ENCODE measurements at places on chromosomes 11 and 22. TPM values are rescaled to one million over a fixed set of nuclear protein-coding genes. Genes with fewer than 3 reads are reported as not detected.

- no peaks in the 10 kb centered on the region for H3K4me1 ChIP-seq
- H3K4me3 ChIP-seq = no peak overlapping the region
- no peaks in the 10 kb centered on the region for H3K36me3 ChIP-seq
- H3K27me3 ChIP-seq = no peaks in the 10 kb centered on the region
Observed at GRCh38 chr22:25753252-25753651, 11.3 kb downstream of the MYO18B start.

DNA sequence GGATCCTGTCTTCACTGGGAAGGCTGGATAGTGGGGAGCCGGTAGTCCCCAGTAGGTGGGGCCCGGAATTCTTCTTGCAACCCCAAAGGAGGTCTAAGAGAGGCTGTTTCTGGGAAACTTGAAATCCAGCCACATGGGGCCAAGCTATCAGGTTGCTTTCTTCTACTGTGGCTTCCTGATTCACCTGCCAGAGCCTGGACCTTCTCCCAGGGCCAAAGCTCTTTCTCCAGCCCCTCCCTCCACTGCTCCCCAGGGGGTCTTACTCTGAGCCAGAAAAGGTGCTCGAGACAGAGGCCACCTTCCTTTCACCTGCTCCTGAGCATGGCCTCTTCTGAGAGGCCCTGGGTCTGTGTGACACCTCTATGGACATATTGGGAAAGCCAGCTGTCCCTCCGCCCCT lies 9.1 kb downstream of the TST start:
- no peak overlapping the region for H3K27ac ChIP-seq
- no peak overlapping the region for H3K4me3 ChIP-seq
- H3K27me3 ChIP-seq = no peaks in the 10 kb centered on the region
- DNase-seq = no peak
- peaks cover 11% of the 10 kb centered on the region for H3K4me1 ChIP-seq

DNA sequence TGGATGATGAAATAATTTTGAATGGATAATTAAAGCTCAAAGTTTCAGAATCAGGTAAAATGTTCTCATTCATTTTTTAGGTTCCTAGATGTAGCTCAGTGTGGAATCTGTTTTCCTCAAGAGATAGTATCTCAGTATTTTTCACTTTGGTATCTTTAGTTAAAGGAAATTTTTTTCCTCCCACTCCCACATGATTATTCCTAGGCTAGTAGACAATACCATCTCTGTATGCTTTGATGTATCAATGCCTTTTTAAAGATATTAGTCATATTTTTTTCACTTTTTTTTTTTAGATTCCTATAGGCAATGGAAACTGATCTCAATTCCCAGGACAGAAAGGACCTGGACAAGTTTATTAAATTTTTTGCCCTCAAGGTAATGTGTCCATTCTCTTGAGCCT lies 26.6 kb downstream of the ATG13 start:
- H3K27me3 ChIP-seq = no peaks in the 10 kb centered on the region
- H3K4me1 ChIP-seq = no peaks in the 10 kb centered on the region
- no peak for DNase-seq
- H3K36me3 ChIP-seq = peaks cover 65% of the 10 kb centered on the region
- no peak overlapping the region for H3K4me3 ChIP-seq

- H3K4me1 ChIP-seq = no peaks in the 10 kb centered on the region
- H3K27ac ChIP-seq = no peak overlapping the region
- peaks cover 15% of the 10 kb centered on the region for H3K36me3 ChIP-seq
Observed at GRCh38 chr11:69062873-69063651, 14.3 kb downstream of the TPCN2 start.

DNA sequence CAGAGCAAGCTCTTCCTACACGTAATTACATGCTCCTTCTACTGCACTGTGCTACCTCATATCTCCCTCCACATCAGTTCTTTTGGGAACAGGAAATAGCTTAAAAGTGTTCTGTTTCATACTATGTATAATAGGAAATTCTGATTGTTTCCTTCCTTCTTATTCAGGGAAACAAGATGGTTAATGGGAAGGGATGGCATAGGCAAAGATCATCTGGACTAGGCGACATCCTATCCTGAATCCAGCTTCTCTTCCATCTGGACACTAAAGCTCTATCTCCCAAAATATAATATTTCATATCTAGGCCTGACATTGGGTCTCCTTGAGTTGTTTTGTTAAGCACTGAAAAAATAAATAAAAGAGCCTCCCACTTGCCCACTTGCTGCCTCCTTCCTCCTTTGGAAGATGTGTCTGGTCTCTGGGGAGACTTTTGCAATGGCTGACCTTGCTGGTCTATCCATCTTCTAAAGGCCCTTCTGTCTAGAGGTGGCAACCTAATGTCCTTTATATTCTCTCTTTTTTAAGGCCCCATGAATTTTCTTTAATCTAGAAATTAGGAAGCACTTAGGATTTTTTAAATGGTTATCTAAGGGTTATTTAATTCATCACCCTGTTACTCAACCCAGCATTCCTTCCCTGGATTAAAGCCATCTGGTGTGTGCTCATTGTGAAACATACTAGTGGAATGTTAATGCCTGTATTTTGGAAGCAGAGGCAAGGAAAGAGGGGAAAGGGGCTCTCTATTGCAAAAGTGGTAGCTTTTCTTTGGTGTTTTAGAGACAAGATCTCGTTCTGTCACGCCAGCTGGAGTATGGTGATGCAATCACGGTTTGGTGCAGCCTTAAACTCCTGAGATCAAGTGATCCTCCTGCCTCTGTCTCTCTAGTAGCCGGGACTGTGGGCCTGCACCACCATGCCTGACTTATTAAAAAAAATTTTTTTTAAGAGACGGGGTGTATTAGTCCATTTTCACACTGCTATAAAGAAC lies 20.6 kb downstream of the CLMP start:
- H3K27me3 ChIP-seq = no peaks in the 10 kb centered on the region
- DNase-seq = no peak
- peaks cover 13% of the 10 kb centered on the region for H3K4me1 ChIP-seq
- H3K36me3 ChIP-seq = no peaks in the 10 kb centered on the region
- peak overlapping the region; percentile 56 for H3K27ac ChIP-seq

DNA sequence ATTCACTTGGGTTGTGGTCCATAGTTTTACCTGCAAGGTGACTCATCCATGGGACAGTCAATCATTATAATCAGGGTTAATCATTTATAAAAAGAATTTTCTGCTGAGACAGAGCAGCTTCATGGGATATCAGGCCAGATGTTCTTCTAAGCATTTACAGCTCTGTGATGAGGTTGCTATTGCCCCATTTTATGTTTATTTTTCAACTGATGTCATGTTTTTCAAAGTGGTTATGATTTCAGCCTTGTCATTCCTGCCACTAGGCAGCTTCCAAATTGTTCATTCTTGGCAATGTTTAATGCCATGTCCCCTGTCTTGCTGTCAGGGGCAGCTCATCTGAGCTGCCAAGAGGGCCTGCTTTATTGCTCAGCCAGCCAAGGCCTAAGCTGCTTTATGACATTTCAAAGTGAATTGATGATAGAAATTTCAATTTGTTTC lies 35.9 kb upstream of the ZBED5 start:
- DNase-seq = no peak
- no peak overlapping the region for H3K27ac ChIP-seq
- no peak overlapping the region for H3K4me3 ChIP-seq
- no peaks in the 10 kb centered on the region for H3K27me3 ChIP-seq
- no peaks in the 10 kb centered on the region for H3K36me3 ChIP-seq
- H3K4me1 ChIP-seq = no peaks in the 10 kb centered on the region

DNA sequence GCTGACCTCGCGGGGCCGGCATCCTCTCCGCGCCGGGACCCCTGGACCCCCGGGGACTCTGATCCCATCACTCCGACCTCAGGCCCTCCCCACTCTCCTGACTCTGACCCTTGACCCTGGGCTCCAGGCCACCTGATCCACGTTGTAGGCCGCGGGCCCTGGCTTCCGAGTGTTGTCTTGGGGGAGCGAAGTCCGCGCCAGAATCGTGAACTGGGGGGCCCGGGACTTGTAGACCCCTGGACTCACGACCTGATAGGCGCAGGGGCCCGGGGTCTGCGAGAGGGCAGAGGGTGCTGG lies 716 bp upstream of the TYMP start:
- DNase-seq = no peak
- H3K4me3 ChIP-seq = peak overlapping the region; percentile 72
- H3K27me3 ChIP-seq = no peaks in the 10 kb centered on the region
- no peaks in the 10 kb centered on the region for H3K36me3 ChIP-seq
- peaks cover 57% of the 10 kb centered on the region for H3K4me1 ChIP-seq
- peak overlapping the region; percentile 99 for H3K27ac ChIP-seq

DNA sequence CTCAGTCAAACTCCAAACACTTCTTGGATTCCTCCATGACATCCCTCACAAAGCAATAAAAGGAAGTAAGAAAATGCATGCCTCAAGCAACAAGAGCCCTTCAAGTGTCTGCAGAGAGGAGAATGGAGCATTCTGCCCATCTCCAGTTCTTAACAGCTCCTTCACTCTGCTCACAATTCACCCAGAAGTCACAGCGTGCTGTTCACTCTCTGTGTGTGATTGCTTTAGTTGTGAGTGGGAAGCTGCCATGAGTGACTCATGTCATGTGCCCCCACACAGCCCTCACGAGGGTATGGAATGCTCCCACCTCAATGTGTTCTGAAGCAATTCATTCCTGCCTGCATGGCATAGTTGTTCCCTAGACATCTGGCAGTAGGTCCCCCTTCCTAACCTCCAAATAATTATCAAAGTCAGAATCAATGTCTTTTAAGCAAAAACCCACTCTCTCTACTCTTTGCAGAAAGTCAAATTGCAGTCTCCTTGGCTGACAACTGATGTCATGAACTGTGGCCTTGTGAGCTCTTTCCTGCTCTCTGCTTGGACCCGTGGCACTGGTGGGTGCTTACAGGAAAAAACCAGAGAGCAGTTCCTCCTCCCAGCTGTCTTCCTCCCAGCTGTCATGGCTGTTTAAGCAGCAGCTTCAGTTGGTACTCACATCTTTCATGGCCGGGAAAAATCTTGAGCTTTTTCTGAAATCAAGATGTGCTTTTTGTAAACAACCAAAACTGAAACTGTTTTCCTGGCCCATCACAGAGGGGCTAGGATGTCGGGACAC lies 112.1 kb upstream of the SPON1 start:
- no peak overlapping the region for H3K4me3 ChIP-seq
- H3K36me3 ChIP-seq = no peaks in the 10 kb centered on the region
- H3K27me3 ChIP-seq = no peaks in the 10 kb centered on the region
- no peak for DNase-seq
- H3K4me1 ChIP-seq = no peaks in the 10 kb centered on the region

DNA sequence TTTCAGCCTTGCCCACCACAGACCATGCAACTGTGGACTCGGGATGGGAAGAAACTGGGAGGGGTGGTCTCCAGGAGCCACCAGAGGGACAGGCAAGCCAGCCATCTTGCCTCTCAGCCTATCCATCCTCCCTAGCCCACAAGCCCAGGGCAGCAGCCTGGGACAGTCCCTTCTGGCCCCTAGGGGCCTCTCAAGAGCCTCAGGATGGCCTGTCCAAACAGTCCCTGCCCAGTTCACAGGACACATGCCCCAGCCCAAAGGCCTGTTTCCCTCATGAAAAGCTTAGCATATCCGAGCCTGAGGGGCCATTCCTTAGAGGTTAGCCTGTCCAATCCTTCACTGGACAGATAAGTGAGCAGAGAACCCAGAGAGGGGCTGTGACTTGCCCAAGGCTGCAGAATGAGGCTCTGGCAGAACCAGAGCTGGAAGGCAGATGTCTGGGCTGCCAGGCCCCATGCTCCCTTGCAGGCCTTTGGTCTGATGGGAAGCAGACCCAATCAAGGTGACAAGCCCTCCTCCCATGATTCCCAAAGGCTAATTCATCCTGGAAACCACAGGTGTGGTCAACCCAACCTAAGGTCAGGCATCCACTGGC lies 28.2 kb downstream of the LRRC10B start:
- H3K27ac ChIP-seq = no peak overlapping the region
- DNase-seq = no peak
- H3K4me3 ChIP-seq = no peak overlapping the region
- H3K4me1 ChIP-seq = no peaks in the 10 kb centered on the region
- H3K27me3 ChIP-seq = no peaks in the 10 kb centered on the region

GRCh38 chr11:13094930-13095687 lies 86.0 kb downstream of the RASSF10 start:
- H3K4me1 ChIP-seq = no peaks in the 10 kb centered on the region
- H3K27ac ChIP-seq = no peak overlapping the region
- H3K4me3 ChIP-seq = no peak overlapping the region
- H3K36me3 ChIP-seq = no peaks in the 10 kb centered on the region
- no peak for DNase-seq

DNA sequence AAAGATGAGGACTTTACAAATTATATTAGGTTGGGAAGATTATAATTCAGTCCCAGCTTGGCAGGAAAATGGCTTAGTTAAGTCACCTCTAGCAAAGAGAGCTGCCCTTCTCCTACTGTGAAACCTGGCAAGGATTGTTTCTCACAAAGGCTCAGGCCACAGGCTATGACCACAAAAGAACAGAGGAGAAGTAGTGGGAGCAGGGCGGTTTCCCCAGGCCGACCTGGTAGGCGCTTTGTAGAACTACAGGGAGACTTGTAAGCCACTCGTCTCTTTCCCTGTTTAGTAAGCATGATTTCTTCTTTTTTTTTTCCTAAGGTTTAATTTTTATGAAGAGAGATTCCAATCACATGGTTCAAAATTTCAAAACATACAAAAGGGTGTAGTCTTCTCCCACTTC lies 4.6 kb downstream of the SNAP29 start:
- H3K27me3 ChIP-seq = no peaks in the 10 kb centered on the region
- no peak overlapping the region for H3K4me3 ChIP-seq
- peaks cover 63% of the 10 kb centered on the region for H3K4me1 ChIP-seq
- H3K36me3 ChIP-seq = peaks cover 11% of the 10 kb centered on the region
- no peak overlapping the region for H3K27ac ChIP-seq

DNA sequence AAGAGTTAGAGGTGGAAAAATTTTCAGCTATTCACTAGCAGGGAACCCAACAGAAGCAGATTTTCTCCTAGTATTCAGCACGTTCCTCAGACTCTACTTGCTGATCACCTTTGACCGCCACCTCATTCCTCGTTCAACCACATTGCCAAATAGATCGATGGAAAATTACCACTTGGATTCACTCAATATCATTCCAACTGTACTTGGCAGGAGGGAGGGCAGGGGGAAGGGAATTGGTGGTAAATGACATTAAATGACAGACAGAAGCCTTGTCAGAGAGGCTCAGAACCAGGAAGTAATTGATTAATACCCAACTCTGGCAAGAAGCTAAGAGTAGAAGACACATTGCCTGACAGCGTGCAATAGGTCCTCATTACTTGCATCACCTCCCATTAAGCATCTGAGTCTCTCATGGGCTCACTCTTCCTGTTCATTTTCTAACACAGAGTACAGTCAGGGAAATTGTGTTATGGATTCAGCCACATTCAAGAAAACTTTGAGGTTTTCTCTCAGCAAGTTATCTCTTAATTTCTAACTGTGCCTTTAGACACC lies 240.5 kb upstream of the FAT3 start:
- H3K4me1 ChIP-seq = no peaks in the 10 kb centered on the region
- H3K27ac ChIP-seq = no peak overlapping the region
- no peaks in the 10 kb centered on the region for H3K27me3 ChIP-seq
- DNase-seq = no peak
- H3K4me3 ChIP-seq = no peak overlapping the region
- H3K36me3 ChIP-seq = no peaks in the 10 kb centered on the region

GRCh38 chr11:105781807-105782206 lies 171.9 kb downstream of the GRIA4 start:
- H3K27ac ChIP-seq = no peak overlapping the region
- no peak overlapping the region for H3K4me3 ChIP-seq
- DNase-seq = no peak
- no peaks in the 10 kb centered on the region for H3K36me3 ChIP-seq

Gene GAL3ST1
- total RNA-seq = 2.5 TPM

Gene OR52I1
- not detected for total RNA-seq

Gene DUSP8
- 18.0 TPM for total RNA-seq

Gene APOL4
- total RNA-seq = 14.3 TPM

Gene RDX
- 146 TPM for total RNA-seq

Gene GAB4
- not detected for total RNA-seq

Gene CCDC89
- 1.2 TPM for total RNA-seq
